Stimulated activated CD8-positive, alpha-beta memory T cell treated with anti-CD3 and anti-CD28 coated beads, Interleukin-7, amount 100 ng/mL, for 4 hours (primary cell): ENCODE measurements at places on chromosomes 4 and X.

- no peak for DNase-seq
These were observed 88.4 kb downstream of the AFF2 start for GRCh38 chrX:148588649-148589310.

DNA sequence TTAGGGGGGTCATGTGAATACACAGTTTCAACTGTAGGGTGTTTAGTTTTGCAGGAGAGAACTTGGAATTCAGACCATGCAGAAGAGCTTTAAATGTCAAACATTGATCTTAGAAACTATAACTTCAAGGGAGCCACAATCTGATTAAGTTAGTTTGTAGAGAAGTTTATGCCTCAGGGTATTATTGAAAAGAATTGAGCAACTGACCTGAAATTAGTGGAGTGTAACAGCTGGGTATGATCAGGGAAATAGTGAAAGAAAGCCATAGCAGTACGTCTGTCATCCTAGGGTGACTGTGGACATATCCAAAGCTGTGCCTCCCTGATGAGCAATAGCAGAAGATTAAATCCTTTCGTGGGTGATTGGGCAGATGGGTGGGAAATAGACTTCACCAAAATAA lies 63.8 kb downstream of the FAM47B start:
- DNase-seq, result no peak

GRCh38 chr4:174213731-174214100 lies 69.8 kb downstream of the FBXO8 start:
- DNase-seq, result no peak

- no peak for DNase-seq
These were observed 90.6 kb upstream of the STOX2 start for GRCh38 chr4:183814461-183814860.

GRCh38 chr4:10584042-10584441 lies 100.5 kb downstream of the CLNK start:
- DNase-seq, result no peak

- no peak for DNase-seq
These were observed 377.4 kb downstream of the SMARCA1 start for GRCh38 chrX:129145840-129146272.

DNA sequence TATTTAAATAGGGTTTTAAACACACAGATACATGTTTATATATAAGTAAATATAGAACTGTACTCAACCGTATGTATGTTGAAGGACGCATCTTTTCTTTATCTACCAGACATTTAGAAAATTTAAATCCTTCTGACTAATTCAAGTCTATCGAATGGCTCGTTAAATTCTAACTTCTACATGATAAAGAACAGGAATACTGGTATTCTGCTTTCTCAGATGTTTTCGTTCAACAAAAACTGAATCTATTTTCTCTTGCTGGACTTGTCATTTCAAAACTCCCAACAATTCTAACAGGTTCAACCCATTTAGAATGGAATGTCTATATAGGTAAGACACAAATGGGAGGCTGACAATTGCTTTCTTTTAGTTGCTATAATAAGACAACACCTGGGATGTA lies 978.3 kb upstream of the ADGRL3 start:
- no peak for DNase-seq

DNA sequence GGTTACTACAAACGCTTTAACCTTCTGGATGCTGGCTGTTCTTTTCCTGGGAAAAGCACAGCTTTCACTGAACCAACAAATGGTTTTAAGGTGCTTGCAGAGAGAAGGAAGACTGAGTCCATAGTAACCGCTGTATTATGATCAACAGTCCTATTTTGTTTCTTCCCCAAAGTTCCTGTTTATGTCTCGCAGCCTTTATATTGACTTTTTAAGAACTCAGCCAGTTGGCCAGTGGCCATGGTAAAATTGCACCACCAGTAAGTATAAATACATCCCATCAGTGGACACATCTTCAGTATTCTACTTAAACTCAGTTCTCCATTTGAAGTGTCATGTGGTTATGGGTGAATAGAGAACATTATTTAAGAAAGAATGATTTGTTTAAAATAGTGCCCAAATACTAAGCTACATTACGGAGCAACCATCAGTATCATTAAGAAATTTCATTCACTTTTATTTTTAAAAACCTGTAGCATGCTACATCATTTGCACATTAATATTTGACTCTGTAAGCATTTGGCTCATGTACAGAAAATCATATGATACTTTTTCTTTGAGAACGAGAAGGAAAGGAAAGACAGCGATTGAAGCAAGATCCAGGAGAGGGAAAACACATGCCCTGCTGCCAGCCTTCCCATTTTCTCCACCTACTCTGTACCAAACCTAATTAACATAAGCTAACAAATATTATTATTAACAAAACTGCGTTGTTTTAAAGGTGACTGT lies 287.0 kb downstream of the ARHGAP24 start:
- no peak for DNase-seq

- DNase-seq, result no peak
These were observed 136.2 kb upstream of the RASGEF1B start for GRCh38 chr4:81607950-81608349.

GRCh38 chr4:157713342-157713741 lies 459.5 kb downstream of the GASK1B start:
- DNase-seq, result no peak

- DNase-seq, result no peak
These were observed 35.9 kb downstream of the SUPT20HL1 start for GRCh38 chrX:24396236-24396930.

- DNase-seq, result no peak
These were observed 629.1 kb upstream of the ATOH1 start for GRCh38 chr4:93199492-93199891.

- DNase-seq, result no peak
These were observed 49.6 kb downstream of the ABLIM2 start for GRCh38 chr4:8108991-8109390.

DNA sequence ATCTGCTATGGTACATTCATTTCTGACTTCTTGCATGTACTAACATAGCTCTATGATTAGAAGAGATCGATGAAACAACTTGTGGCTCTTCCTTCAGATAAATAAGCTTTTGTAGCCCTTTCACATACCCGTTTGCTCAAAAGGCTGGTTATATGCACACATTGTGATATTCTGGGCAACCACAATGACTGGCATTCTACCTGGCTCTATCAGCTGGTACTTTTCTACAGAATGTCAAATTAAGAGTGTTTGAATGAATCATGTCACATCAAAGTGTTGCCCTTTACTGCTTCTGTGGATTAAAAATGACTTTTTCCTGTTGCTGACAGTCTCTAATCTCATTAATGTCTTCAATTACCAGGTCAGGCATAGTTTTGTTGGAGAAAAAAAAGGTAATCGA lies 11.6 kb downstream of the PGRMC1 start:
- no peak for DNase-seq

- DNase-seq, result no peak
These were observed 321.9 kb upstream of the PRPS2 start for GRCh38 chrX:12469296-12469695.

DNA sequence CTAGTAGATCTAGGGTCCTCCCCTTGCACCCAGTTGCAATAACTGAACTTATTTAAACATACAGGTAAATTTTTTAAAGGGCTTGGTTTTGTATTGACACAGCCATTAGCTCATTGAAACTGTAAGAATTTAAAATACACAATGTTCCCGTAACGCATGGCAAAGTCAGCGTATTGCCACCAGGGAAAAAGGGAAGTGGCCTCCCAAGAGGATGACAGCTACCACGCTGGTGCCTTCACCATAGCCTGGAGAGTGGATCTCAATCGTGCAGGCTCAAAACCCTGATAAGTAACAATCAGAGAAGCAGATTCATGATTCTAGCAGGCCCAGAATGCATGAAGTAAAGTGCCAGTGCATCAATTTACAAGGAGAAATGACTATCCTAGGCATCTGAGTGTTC lies 49.4 kb upstream of the RELL1 start:
- no peak for DNase-seq

DNA sequence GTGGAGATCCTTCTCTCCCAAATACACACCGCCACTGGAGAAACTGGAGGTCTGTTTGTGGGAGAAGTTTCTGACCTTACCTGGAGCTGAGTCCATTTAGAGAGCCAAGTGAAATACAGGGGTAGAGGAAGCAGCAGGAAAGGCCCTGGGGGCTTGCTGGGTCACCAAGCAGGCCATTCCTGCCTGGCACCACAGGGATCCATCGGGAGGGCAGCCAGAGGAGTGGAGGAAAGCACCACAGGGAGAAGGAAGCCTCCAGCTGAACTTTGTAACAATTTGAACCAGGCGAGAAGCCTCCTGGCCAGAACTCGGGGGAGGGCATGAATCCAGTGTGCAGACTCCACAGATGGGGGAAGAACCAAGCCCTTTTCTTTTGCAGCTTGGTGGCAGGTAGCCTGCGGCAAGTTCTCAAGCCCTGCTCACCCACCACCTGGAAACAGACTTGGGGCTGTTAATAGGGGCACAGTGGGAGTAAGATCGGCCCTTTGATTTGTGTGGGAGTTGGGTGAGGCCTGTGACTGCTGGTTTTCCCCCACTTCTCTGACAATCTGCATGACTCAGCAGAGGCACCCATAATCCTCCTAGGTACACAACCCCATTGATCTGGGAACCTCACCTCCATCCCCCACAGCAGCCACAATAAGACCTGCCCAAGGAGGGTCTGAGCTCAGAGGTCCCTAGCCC lies 94.6 kb downstream of the IRS4 start:
- DNase-seq, result no peak

DNA sequence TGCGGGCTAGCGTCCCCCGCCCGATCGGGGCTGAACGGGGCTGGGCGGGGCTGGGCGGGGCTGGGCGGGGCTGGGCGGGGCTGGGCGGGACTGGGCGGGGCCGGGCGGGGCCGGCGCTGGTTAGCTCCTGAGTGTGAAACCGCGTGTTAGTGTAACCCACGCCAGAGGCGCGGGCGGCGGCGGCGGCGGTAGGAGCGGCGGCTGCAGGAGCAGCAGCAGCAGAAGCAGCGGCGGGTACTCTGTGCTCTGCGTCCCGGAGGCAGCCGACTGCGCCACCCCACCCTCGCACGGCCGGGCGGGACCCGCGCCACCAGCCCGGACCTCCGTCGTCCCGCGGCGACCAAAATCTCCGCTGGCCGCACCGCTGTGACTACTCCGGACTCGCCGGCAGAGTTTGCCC lies 128.1 kb downstream of the LAS1L start:
- no peak for DNase-seq

DNA sequence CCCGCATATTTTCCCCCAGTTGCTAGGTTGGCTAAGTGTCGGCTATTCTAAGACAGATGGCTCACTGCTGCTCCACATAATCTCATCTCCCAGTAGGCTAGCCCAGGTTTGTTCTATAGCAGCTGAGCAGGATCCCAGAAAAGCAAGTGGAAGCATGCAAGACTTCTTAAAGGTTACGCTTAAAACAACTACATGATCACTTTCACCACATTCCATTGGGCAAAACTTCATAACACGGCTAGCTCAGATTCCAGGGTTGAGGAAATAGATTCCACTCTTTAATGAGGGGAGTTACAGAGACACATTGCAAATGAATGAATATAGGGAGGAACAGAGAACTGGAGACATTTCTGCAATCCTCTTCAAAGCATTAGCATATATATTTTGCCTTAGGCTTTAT lies 12.9 kb upstream of the RAB33B start:
- DNase-seq, result no peak

DNA sequence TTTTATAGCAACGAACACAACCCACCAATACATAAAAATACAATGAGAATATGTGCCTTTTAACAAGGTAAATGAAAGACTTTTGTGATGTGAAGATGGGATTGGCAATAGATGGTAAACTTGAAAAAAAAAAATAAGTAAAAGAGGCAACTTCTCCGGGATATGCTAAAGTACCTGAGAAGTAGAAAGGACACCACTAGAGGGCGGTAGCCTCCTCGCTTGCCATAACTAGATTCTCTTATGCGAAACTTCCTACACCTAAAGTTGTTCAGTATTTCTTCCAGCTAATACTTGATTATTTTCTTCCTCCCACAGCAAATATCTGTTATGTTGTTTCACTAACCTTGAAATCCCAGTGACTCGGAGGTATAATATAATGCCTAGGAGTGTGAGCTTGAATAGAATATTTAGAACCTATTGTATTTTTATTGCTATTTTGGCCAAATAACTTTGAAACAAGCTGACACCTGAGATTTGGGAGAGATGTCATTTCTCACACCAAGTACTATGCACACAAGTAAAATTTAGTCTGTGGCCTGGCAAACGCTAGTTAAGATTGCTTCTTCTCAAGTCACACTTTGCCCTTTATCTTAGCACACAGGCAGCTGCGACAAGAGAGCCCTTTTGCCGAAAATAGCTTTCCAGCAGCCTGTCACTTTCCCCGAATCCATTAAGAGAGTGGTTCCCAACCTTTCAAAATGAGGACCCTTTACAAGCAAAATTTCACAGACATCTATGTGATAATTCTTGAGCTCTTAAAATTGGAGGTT lies 44.9 kb upstream of the PDLIM5 start:
- DNase-seq, result peak; percentile 42

DNA sequence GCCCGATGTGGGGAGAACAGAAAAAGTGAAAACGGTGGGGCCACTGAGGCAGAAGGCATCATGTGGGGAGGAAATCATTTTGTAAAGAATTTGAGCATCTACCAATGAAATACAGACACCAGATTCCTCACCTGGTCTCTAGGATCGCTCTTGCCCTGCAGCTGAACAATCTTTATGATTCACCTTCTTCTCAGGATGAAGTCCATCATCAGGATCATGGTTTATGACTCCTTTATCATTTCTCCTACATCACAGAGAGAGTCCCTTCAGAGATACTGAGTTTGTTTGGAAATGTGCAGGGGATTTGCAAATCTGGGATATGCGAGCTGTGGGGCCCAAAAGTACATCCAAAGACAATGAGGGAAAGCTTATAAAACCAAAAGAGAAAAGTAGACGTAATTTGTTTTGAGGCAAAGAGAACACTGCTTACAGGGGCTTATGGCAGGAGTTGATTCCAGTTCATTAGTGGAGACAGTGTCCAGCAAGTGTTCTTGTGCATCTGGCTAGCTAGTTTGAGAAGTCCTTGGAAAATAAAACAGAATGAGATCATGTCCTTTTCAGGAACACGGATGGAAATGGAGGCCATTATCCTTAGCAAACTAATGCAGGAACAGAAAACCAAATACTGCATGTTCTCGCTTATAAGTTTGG lies 15.3 kb upstream of the ANXA5 start:
- no peak for DNase-seq

GRCh38 chrX:153764786-153765137 lies 713 bp downstream of the PLXNB3 start:
- DNase-seq, result no peak

GRCh38 chrX:74461384-74461783 lies 40.1 kb downstream of the SLC16A2 start:
- DNase-seq, result no peak

- no peak for DNase-seq
These were observed 504.5 kb upstream of the FRG1 start for GRCh38 chr4:189436207-189436606.

- no peak for DNase-seq
These were observed 216.9 kb upstream of the ETNPPL start for GRCh38 chr4:108979759-108980158.

GRCh38 chr4:110119337-110119736 lies 79.1 kb downstream of the ELOVL6 start:
- DNase-seq, result no peak

DNA sequence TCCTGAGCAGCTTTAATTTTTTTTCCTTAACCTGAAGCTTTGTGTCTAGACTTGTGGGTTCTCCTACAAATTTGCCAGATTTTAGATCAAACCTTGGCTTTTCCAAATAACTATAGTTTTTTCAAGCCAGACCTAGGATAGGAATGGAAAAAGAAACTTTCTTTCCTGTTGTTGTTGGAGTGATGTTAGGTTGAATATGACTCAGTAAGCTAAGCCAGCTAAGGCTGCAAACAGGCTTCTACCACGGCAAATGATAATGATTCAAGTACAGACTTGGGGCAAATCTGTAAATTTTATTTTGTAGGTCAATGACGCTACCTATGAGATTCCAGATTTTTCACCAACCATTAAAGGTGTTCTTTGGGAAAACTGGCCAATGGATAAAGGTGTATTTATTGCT lies 45.6 kb downstream of the WDR19 start:
- DNase-seq, result no peak

GRCh38 chr4:161252520-161253141 lies 911.2 kb downstream of the FSTL5 start:
- DNase-seq, result no peak
